ENCODE measurements at places on chromosomes 2 and 18.

- no peak for DNase-seq
These were observed 104.6 kb upstream of the COL3A1 start for GRCh38 chr2:188869550-188869949.

GRCh38 chr2:106972782-106973181 lies 86.8 kb upstream of the ST6GAL2 start:
- no peak for DNase-seq

DNA sequence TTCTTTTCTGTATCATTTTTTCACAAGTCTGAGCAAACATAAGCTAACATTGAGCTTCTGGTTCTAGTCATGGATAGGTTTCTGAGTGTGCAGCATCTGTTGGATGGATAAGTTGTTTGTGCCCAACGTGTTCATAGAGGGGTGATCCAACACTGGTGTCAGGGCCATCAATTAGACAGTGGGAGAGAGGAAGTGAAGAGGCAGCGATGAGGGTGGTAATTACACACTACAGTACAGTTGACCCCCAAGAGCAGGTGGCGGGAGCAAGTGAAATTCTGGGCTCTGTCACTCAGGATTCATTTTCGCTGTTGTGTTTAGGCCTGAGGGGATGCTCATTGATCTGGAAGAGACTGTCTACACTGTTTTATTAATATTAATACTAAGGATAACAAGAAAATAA lies 180.0 kb upstream of the CXCR4 start:
- no peak for DNase-seq

GRCh38 chr2:214401580-214401979 lies 9.3 kb upstream of the VWC2L start:
- DNase-seq: no peak

DNA sequence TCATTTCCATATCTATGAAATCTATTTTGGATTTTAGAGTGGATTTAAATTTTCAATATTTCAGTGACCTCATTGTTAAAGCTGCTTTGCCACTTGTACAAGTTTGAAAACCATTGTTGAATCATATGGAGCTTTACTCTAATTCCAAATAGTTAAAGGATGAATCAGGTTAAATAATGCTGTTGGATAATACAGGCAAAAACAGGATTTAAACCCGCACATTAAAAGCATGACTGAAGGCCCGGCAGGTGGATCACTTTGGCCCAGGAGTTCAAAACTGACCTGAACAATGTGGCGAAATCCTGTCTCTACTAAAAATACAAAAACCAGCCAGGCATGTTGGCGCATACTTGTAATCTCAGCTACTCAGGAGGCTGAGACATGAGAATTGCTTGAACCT lies 68.3 kb downstream of the RIF1 start:
- DNase-seq: peak; percentile 18

DNA sequence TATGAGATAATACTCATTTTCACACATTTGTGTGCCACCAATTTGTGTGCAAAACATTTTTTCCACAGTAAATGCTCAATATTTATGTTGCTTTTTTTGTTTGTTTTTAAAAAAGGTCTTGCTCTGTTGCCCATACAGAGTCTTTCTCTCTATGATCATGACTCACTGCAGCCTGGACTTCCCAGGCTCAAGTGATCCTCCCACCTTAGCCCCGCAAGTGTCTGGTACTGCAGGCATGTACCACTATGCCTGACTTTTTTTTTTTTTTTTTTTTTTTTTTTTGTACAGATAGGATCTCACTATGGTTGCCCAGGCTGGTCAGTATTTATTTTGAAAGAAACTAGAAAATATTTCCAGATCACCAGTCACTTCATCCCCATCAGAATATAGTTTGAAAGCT lies 297.8 kb upstream of the GYPC start:
- DNase-seq: no peak
